Activated CD4-positive, alpha-beta T cell treated with anti-CD3 and anti-CD28 coated beads, Interleukin-2, amount 50 U/mL, for 16 hours (primary cell): ENCODE measurements at places on chromosomes 6 and 20.

DNA sequence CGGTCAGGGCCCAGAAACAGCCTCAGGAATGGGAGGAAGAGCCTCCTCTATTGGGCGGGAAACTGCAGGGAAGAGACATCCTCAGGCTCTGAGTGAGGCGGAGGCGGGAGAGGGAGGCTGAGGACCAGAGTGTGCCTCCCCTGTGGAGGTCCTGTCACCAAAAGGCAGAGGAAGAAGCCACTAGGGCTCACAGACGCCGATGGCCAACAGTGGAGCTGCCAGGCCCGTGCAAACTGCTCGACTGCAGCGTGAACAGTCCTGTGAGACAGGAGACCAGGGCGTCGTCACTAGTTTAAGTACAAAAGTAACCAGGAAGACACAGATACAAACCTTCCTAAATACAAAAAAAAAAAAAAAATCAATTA is 82.7 kb downstream of the TAF4 start:
- no peak for DNase-seq

GRCh38 chr6:151254451-151255081 is 14.8 kb downstream of the AKAP12 start:
- no peak for DNase-seq

- DNase-seq = peak; percentile 12
Observed at GRCh38 chr6:52877168-52877567, 32.3 kb downstream of the GSTA3 start.

GRCh38 chr6:170024940-170025339 is 265.9 kb downstream of the DLL1 start:
- no peak for DNase-seq

DNA sequence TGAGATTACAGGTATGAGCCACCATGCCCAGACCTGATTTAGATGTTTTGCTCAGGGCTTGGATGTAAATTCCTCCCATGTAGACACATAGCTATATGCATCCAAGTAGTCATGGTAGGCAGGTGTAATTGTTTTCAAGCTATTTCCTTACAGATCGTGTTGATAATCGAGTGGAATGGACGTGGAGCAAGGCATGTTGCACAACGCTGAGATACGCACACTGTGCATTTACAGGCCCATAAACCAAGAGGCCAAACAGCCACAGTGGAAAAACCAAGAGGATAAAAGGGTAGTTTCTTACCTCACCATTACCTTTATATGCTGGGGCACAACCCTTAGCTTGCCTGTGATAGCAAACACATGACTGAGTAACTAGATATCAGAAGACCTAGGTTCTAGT is 51.0 kb upstream of the ADGRF1 start:
- DNase-seq = no peak

GRCh38 chr20:2219481-2220006 is 76.3 kb upstream of the TGM3 start:
- no peak for DNase-seq

GRCh38 chr20:16005021-16005914 is 568.0 kb downstream of the KIF16B start:
- DNase-seq = no peak

- DNase-seq = peak; percentile 62
Observed at GRCh38 chr20:17995967-17996819, 27.4 kb downstream of the MGME1 start.

DNA sequence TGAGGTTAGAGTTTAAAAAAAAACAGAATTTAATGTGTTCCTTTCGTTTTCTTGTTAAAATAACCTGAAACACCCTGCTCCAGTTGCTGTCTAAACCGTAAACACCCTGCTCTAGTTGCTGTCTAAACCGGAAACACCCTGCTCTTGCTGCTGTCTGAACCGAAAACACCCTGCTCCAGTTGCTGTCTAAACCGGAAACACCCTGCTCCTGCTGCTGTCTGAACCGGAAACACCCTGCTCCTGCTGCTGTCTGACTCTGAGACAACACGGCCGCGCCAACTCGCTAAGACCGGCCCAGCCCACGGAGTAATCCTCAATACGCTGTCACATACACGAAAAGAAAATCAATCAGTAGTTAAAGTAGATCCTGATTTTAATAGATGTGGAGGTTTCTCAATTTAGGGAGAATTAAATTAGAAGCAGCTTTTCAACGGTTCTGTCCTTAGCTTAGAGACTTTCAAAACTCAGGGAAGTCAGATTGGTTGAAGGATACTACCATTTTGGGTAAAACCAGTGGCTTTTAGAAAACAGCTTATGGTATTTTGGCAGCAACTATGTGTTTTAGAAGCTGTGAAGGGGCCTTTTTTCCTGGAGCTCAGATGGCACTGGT is 98.3 kb downstream of the RAMACL start:
- DNase-seq = peak; percentile 84

GRCh38 chr20:12047838-12048432 is 130.2 kb downstream of the BTBD3 start:
- DNase-seq = no peak

DNA sequence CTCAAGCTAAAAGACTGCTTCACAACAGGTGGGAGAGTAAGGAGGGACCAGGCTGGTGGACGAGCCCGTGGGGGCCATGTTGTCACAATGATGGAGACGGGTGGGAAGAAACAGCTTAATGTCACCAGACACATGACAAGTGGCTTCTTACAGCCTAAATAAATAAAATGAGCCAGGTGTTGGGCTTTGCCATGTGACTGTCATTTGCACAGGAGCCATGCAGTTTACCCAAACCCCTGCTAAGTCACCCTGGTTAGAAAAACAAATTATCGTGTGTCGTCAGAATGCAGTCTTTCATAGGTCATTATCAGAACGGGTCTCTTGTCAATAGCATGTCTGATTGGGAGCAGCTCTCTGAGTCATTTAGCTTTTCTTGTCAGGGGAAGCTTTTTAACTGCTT is 18.5 kb downstream of the BTBD3 start:
- no peak for DNase-seq

DNA sequence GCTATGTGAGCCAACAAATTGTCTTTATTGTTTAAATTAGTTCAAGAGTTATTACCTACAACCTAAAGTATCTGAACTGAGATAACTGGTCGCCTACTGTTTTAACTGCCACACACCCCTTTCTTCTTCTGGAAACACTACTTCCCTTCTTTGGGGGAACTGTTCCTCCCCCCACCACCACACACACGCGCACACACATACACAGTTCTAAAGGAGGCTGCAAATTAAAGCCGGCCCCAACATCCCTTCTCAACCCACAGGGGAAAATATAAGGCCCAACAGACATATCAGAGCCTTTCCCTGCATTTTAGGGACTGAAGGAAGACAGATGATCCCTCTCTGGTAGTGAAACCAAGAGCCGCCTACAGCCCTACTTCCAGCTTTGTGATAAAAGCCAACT is 348.0 kb upstream of the JARID2 start:
- DNase-seq = no peak

GRCh38 chr20:36399147-36399968 is 93.2 kb downstream of the DLGAP4 start:
- DNase-seq = peak; percentile 42

DNA sequence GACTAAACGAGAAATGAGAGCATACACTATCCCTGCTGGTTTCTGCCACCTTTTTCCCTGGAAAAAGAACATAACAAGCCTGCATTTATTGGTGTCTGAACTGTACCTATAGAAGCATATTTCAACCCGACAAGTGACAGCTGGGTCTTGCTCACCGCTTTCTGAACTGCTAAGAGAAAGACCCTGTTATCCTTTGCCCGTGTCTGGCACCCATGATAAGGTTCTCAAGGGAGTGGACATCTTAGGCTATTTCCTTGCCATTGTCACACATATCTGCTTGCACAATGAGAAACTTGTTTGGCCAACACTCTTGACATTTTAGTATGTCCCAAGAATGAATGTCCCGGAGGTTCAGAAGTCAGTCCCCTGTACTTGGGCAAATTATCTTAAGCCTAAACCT is 19.3 kb downstream of the RIPOR2 start:
- no peak for DNase-seq

- DNase-seq = no peak
Observed at GRCh38 chr6:15061180-15061641, 184.7 kb upstream of the JARID2 start.

DNA sequence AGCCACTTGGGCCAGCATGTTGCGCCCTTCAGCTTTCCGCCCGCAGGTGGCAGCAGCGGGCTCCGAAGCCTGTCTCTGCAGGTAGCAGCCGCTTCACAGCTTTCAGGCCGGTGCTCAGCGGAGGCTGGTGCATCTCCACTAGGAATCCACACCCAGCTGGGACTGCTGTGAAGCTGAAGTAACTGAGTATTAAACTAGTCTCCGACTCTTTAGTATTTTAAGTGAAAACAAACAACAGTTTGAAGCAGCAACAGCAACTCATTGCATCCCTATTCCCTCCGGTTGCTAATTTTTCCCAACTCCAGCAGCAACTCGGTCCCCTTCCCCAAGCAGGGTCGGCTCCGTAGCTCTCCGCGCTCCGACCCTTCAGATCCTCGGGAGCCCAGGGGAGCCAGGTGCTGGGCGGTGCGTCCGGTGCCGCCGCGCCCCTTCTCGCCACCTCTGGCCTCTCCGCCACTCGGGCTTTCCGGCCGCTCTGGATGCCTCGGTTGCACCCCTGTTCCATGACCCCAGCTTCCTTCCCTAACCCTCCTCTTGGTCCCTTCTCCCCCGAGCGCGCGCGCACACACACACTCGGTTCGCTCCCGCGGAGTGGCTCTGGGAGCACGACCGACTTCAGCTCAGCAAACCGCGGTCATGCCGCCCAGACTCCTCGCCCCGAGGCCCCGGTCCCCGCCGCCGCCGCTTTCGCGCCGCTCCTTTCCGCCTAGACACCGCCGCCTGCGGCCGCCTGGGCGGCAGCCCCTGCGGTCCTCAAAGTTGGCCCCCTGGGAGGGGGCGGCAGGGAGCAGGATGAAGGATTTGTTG is 765 bp upstream of the NKAIN2 start:
- DNase-seq = peak; percentile 76

DNA sequence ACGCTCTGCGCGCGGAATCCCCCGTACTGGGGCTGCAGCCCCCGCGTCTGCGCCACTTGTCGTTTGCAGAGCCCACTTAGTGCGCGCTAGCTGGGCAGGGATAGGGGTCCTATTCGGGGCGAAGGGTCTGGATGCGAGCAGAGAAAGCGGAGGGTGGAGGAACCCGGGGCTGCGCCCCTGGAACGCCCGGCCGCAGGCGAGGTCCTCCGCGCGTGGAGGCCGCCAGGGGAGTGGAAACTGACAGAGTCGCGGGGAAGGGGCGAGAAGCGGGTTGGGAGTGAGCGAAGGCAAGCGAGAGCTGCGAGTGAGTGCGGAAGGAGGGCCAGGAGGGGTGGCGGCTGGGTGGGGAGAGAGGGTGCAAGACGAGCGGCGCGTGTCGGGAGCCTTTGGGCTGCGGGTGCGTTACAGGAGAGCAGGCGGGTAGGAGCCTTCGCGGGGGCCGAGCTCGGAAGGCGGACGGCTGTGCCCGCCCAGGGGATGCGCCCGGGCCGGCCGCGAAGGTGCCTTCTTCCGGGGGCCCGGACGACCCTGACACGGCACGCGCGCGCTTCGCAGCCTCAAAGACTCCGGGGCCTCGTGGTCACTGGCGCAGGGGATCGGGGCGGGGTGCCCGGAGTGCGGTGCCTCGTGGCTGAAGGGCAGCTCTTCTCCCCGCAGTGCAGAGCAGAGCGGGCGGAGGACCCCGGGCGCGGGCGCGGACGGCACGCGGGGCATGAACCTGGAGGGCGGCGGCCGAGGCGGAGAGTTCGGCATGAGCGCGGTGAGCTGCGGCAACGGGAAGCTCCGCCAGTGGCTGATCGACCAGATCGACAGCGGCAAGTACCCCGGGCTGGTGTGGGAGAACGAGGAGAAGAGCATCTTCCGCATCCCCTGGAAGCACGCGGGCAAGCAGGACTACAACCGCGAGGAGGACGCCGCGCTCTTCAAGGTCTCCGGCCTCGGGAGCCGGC is 1.2 kb downstream of the IRF4 start:
- no peak for DNase-seq

GRCh38 chr20:48818481-48818987 is 9.3 kb downstream of the PREX1 start:
- peak; percentile 58 for DNase-seq

- DNase-seq = no peak
Observed at GRCh38 chr6:22613695-22614094, 44.3 kb downstream of the HDGFL1 start.

GRCh38 chr6:90484903-90485302 is 102.0 kb downstream of the MAP3K7 start:
- no peak for DNase-seq

- no peak for DNase-seq
Observed at GRCh38 chr6:139894271-139894670, 519.8 kb upstream of the CITED2 start.

- DNase-seq = no peak
Observed at GRCh38 chr6:109239160-109239559, 143.1 kb downstream of the CD164 start.

GRCh38 chr20:14234666-14235295 is 102.6 kb downstream of the FLRT3 start:
- DNase-seq = no peak

DNA sequence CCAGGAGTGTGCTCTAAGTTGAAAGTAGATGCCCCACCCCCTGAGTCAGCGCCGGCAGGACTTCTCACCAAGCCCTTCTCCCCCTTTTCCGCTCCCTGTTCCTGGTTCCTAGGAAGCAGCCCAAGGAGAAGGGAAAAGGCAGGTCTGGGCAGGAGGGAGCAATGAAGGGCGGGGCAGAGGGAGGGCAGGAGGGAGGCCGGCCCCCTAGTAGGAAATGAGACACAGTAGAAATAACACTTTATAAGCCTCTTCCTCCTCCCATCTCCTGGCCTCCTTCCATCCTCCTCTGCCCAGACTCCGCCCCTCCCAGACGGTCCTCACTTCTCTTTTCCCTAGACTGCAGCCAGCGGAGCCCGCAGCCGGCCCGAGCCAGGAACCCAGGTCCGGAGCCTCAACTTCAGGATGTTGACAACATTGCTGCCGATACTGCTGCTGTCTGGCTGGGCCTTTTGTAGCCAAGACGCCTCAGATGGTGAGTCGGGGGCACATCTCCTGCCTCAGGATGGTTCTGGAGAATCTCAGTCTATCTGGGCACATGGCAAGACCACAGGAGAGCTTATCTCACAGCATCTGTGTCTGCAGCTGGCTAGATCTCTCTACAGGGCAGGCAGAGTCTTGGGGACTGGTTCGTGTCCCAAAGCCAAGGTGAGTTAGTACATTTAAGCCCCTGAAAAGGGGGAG is at the start of gene PROCR:
PROCR (plus strand) TSS at position 320 of the 681 bp plus-strand sequence; CDS start at position 403, 83 bp downstream.
- DNase-seq = no peak

- DNase-seq = no peak
Observed at GRCh38 chr20:44400671-44400969, 45.1 kb downstream of the HNF4A start.

DNA sequence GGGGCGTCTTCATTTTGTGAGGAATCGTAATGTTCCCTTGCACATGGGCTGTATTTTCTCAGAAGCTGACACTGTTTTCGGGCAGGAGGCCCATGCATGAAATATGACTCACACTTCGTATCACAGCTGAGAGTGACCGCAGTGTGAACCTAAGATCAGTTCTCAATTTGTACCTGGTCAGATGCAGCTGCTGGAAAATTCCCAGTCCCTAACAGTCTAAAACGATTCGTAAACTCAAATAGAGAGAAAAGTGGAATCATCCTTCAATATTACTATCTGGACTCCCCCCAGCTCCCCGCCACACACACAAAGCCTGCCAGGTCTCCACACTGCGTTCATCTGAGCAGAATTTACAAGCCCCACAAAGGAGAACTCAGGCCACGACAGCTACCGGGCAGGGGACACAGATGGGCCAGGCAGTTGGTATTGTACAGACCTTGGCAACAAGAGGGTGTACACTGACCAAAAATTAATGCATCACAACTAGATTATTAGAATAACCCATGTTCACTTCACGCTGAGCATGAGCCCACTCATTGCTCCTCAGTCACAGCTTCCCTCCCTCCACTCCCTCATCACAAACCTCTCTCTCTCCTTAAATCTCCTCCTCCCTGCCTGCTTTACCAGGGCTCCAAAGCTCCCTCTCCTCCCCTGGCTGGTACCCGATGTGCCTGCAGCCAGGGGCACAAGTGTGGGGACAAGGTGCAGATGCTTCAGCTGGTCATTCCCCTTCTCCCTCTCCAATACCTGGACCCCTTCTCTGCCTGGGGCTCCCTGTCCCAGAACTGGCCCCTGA is 488.4 kb downstream of the PREX1 start:
- no peak for DNase-seq
